ENCODE measurements at places on chromosomes 2 and 18.

DNA sequence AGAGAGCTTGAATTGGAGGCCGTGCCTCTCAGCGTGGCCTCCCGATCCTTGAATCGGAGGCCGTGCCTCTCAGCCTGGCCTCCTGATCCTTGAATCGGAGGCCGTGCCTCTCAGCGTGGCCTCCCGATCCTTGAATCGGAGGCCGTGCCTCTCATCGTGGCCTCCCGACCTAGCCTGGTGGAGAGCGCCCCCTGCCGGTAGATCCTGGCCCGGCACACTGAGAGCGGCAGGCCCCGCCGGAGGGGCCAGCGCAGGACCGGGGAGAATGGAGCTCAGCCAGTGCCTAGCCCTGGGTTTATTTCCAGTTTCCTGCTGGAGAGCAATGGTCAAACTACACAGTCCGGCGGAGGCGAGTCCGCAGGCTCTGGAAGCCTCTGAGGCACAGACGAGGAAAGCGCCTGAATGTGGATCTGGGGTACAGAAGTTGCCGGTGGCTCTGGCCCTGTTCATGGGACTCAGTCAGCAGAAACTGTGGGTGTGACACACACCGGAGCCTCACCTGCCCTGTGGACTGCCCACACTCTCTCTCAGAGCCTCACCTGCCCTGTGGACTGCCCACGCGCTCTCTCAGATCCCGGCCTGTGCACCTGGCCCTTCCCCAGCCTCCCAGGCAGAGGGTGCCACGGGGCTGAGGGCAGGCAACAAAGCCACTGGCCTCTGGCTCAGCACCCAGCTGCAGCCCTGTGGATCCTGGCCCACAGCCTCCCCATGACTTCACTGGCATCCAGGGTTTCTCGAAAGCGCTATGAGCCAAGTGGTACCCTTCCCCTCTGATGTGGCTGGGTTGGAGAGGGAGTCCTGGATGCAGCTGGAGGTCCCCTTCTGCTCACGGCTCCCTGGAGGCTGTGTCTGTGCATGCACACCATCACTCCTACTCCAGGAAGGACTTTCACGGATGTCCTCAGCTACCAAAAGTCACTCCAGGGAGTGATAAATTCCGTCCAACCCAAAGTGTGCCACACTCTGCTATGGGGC, 1.5 kb downstream of the IL36B start:
- no peak for DNase-seq

GRCh38 chr2:38056216-38056615, 19.7 kb downstream of the CYP1B1 start:
- DNase-seq = no peak

- DNase-seq = no peak
Measured at GRCh38 chr2:223399357-223399957, 202.7 kb downstream of the SCG2 start.

GRCh38 chr2:100887713-100888495, 68.0 kb downstream of the NPAS2 start:
- no peak for DNase-seq

DNA sequence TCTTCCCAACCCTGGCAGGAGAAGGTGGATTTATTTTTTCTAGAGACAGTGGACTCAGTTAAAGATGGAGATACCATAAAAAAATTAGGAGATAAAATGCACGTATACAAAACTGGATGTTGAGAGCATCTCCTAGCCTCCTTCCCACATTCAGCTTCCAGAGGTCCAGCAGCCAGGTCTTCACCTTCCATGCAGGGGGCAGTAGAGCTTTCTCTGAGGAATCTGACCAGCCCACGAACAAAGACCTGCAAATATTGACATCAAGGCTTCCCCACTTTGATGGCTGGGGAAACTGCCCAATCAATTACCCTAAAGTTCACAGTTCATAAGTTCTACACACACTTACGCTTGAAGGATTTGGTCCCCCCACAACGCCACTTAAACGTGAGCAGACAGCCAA, 24.5 kb downstream of the AQP4 start:
- no peak for DNase-seq

GRCh38 chr2:216588861-216589710, 44.1 kb upstream of the IGFBP2 start:
- no peak for DNase-seq

- DNase-seq = no peak
Measured at GRCh38 chr18:56891870-56892269, 240.7 kb downstream of the WDR7 start.

GRCh38 chr2:98859323-98859722, 76.7 kb downstream of the CRACDL start:
- DNase-seq = no peak

DNA sequence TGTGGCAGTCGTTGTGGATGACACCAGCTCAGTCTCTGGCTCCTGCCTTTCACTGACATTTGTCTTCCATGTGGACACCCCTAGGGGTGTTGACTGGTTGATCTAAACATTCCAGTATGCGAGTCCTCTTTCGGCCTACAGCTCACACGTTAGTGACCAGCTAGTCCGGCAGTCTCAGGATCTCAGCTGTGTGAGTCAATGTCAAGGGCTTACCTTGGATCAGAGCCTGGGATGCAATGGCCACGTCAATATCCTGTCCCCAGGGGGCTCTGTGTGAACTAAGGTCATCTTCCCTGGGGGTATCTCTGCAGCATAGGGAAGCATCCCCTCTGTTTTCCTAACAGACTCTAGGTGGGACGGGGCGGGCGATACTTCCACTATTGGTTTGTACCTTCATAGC, 35.1 kb upstream of the YWHAQ start:
- DNase-seq = no peak

GRCh38 chr2:225112362-225113126, 70.3 kb upstream of the DOCK10 start:
- no peak for DNase-seq

Data from stimulated activated CD8-positive, alpha-beta memory T cell treated with anti-CD3 and anti-CD28 coated beads, Interleukin-2, amount 100 ng/mL, for 48 hours (primary cell).